ENCODE measurements at places on chromosomes 16 and 17. TPM values are rescaled to one million over a fixed set of nuclear protein-coding genes. Genes with fewer than 3 reads are reported as not detected.
A peak's percentile ranks its signal among the peaks of the same experiment; 100 is the strongest.

- DNase-seq = no peak
These were observed 16.5 kb upstream of the LIMD2 start for GRCh38 chr17:63716426-63716825.

DNA sequence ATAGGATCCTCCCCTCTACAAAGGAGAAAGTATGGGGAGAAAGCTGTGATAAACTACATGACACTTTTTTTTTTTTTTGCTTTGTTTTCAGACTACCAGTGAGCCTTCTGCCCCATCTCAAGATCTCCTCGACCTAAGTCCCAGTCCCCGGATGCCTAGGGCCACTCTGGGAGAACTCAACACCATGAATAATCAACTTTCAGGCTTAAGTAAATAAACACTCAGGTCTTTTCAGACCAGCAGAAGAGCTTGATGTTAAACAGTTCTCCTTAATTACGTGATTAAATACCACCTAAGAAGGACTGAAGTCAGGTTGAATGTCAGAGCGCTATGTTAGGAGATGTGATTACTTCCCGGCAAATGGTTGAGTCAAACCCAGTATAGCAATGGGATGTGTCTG, 31.4 kb downstream of the COX11 start:
- no peak for DNase-seq

- no peak for DNase-seq
These were observed 165.1 kb downstream of the CHD9 start for GRCh38 chr16:53219795-53220454.

DNA sequence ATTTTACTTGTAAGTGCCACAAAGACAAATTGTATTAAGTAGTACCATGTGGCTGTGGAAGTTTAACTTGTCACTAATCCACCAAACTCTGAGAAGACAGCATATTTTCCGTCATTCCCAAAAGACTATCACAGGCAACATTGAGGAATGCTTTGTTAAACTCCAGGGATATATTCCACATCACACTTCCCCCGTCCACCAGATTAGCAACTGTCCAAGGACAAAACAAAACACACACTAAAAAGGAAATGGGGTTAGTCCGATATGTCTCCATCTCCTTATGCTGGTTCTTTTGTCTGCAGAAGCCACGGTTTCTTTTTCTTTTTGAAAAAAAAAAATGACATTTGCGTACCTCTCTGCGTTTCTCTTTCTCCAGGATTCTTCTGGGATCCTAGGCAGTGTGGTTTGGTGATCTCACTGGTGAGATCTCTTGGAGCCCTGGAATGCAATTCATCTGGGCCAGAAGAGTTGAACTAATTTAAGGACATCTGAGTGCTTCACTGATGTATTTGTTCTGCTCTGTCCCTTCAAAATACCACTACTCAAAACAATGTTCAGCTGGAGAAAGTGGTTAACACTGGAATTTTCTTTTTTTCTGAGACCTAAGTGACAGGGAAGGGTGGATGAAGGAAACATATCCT, 40.6 kb downstream of the PRKCB start:
- DNase-seq = no peak

GRCh38 chr16:1525871-1526607, 7.4 kb upstream of the TMEM204 start:
- DNase-seq = no peak

DNA sequence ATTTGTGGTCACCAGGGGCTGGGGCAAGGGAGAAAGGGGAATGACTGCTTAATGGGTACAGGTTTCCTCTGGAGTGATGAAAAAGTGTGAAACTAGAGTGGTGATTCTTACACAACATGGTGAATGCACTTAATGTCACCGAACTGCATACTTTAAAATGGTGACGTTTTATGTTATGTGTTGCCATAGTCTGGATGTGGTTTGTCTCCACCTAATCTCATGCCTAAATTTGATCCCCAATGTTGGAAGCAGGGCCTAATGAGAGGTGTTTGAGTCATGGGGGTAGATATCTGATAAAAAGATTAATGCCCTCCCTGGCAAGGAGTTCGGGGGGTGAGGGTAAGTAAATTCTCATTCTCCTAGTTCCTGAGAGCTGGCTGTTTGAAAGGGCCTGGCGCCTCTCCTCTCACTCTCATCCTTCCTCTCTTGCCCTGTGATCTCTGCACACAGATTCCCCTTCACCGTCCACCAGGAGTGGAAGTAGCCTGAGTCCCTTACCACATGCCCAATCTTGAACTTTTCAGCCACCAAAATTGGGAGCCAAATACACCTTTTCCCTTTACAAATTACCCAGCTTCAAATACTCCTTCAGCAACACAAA, 15.3 kb downstream of the XPO6 start:
- DNase-seq = no peak

GRCh38 chr17:78641243-78641642, 64.0 kb upstream of the DNAH17 start:
- DNase-seq = no peak

GRCh38 chr17:33038740-33039139, 47.1 kb downstream of the SPACA3 start:
- DNase-seq = peak; percentile 64

- DNase-seq = no peak
These were observed 1.3 kb upstream of the SP2 start for GRCh38 chr17:47894498-47895346.

DNA sequence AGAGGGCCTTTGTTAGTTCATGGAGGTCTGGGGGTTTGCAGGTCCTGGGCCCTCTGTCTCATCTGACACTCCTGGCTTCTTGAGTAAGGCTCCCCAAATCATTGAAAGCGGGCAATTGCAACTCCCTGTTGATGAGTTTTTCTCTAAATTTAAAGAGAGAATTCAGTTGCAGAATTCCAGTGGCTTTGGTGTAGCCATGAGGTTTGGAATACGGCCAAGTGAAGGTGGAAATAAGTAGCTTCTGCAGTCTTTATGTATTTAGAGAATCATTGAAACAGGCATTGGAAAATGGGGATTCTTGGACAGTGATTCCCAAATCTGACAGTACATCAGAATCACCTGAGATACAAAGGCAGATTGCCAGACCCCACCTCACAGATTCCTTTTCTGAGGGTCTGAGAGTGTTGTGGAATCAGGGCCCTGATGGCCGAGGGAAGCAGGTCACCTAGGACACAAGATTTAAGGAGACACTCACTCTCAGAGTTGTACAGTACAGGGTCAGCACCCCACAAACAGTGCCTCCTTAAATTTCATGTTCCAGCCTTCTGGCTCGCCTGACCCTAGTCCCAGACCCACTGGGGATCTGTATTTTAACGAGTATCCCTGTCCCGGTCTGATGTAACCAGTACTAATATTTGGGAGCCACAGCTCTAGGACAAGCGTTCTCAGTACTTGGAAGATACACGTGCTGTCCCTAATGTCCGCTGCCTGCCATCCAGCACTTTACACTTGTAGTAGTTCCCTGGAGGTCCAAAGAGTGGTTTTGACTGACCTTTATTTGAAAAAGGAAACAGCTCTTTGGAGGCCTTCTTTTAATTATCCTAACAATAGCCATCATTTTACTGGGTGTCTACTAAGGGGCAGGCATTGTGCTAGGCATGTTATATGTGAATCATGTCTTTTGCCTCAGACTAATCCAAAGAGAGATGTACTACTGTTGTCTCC, 37.8 kb downstream of the YPEL2 start:
- no peak for DNase-seq

GRCh38 chr16:87559945-87560344, 42.4 kb upstream of the JPH3 start:
- DNase-seq = no peak

DNA sequence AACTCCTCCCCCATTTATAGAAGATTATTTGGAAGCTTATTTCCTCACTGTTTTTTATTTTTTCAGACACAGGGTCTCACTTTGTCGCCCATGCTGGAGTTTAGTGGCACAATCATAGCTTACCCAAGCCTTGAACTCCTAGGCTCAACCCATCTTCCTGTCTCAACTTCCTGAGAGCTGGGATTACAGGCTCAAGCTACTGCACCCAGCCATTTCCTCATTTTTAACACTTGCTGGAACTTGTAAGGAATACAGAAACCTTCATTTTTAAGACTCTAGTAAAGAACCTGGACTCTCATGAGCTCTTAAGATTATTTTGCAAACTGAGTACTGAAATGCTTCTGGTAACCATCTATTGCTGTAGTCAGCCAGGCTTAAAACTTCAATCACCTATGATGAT, 29.9 kb downstream of the KANSL1 start:
- DNase-seq = no peak

GRCh38 chr16:84726669-84727467, 27.1 kb downstream of the USP10 start:
- DNase-seq = no peak

DNA sequence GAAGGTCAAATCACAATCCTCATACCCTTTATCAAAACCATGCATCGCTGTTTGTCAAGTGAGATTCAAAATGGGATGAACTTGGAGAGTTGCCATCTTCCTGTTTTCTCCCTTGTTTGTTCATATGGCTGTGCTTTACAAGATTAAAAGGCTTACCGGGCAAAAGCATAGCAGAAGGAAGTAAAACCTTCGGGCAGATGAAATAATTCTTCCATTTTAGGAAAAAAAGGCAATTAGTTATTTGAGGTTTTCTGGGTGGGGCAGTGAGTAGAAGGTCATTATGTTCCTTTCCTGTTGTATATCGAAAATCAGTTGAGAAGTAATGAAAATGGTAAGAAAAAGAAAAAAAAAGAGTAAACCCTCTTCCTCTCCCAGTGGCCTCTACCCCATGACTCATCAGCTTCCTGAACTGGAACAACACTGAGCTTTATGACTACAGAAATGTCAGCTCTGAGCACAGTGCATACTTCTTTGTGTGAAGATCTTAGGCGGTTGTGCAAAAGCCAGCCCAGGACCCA, 369.2 kb downstream of the CDH13 start:
- no peak for DNase-seq

GRCh38 chr17:2701996-2702741, 9.4 kb downstream of the CLUH start:
- DNase-seq = no peak

DNA sequence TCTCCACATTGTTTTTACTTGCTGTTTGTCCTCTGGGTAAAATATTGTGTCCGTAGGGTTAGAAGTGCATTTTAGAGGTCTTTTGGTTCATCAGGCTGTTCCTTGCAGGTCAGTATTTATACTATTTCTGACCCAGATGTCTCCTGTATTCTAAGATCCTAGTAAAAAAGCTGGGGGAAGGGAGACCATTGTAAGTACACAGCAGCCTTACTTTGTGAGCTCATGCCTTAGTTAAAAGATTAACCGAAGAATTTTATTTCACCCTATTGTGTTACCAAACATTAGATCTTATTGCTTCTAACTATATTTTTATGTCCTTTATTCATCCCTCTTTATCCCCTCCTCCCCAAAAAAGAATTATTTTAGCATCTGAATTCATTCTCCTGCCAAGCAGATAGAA, 444.1 kb upstream of the RBFOX1 start:
- DNase-seq = no peak

DNA sequence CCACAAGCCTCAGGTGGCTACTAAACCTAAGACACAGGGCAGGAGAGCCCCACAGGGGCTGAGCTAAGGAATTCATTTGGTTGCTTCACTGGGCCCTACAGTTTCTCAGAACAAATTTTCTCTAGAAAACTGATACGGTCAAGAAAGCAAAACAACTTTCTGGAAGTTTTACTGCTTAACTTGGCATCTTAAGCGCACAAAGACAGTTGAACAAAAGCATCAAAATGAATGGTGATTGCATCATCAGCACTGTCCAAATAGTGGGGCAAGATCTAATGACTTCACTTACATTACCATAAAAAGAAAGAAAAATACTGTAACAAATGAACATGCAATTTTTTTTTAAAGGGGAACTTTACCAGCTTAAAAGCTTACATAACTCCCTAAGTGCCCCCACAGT, 47.6 kb downstream of the XPO6 start:
- no peak for DNase-seq

GRCh38 chr17:50635982-50636803, 1.5 kb downstream of the ABCC3 start:
- no peak for DNase-seq

GRCh38 chr17:43018008-43018853, 4.0 kb downstream of the VAT1 start:
- DNase-seq = peak; percentile 40

DNA sequence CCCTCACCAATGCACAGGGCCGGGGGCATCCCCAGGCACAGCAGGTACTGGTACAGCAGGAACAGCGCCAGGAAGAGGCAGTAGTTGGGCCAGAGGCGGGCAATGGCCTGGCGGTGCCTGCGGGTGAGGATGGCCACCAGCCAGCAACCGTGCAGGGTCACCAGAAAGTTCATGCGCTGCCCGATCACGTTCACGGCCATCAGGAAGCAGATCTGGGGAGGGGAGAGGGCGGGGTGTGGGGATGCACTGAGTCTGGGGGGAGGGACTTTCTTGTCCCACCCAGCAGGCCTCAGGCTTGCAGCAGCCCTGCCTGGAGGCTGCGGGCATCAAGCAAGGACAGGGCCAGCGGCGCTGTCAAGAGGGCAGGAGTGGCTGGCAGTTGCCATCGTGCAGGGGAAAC, 25.4 kb downstream of the CTU2 start:
- DNase-seq = no peak

DNA sequence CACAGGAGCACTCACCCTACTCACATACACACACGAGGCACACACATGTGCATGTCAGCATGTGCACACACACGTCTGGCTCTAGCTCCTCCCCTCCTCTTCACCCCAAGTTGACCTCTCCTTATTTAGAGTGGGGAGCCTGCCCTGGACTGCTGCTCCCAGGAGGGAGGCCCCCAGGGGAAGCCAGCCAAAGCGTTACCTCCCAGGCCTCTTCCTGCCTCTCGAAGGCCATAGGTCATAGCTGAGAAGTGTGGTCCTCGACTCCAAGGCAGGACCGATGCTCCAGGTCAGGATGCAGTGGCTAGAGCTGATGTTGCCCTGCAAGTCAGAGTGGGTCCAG, 18.8 kb downstream of the POLR3K start:
- no peak for DNase-seq

DNA sequence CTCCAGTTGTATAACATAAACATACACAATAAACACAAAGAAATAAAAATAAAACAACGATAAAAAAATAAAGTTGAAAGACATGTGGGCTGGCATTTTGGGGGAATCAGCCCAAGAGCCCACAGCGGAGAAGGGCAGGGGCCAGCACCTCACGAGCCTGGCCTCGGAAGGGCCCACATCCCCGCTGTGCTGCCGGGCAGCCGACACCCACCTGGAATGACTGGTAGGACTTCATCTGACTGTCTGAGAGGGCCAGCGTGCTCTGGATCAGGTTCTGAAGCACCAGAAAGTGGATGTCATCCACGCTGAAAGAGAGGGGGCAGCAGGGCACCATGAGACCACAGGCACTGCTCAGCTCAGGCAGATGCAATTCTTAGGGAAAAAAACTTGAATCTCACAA, 73.5 kb downstream of the GTF3C1 start:
- no peak for DNase-seq

Gene TPPP3
- total RNA-seq = 4.7 TPM

Gene CHCT1
- total RNA-seq = not detected

Gene STH
- total RNA-seq = not detected

Gene FLYWCH2
- total RNA-seq = 32.3 TPM

Gene TBC1D3E
- total RNA-seq = not detected

Gene FA2H
- not detected for total RNA-seq

Gene KRT9
- not detected for total RNA-seq

Gene ST6GALNAC2
- total RNA-seq = 4.5 TPM

Gene PRSS53
- total RNA-seq = 3.7 TPM

Gene USH1G
- total RNA-seq = not detected

Gene RHBDL1
- total RNA-seq = 3.0 TPM
